Foreskin keratinocyte (primary cell): ENCODE measurements at places on chromosomes 4 and X.

GRCh38 chr4:184487503-184487902 lies 13.2 kb upstream of the IRF2 start:
- no peak for DNase-seq

DNA sequence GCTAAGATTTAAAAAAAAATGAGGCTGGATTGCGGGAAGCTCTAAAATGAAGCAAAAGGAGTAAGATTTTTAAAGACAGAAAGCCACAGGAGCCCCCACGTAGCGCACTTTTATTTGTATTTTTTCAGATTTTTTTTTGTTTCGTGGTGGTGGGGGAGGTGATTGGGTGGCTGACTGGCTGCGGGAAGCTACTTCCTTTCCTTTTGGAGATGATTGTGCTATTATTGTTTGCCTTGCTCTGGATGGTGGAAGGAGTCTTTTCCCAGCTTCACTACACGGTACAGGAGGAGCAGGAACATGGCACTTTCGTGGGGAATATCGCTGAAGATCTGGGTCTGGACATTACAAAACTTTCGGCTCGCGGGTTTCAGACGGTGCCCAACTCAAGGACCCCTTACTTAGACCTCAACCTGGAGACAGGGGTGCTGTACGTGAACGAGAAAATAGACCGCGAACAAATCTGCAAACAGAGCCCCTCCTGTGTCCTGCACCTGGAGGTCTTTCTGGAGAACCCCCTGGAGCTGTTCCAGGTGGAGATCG lies 908 bp downstream of the PCDH10 start:
- peak; percentile 3 for DNase-seq

- no peak for DNase-seq
Measured at GRCh38 chr4:1348014-1348513, 1.1 kb downstream of the UVSSA start.

DNA sequence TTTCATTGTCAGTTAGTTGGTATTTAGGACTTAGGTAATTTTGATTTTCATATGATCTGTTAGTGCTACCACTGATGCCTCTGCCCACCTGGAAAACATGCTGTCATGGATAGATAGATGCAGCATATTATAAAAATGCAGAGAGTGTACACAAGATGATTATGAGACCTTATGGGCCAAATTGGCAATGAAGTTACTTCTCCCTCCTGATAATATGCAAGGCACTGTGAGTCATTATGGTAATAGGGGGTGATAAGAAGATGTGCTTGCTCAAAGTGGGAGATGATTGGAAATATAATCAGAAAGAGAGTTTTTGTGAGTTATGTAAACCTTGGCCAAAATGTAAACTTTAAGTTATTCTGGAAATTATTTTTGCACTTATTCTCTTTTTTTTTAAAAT lies 56.6 kb upstream of the RHOH start:
- DNase-seq, result no peak

DNA sequence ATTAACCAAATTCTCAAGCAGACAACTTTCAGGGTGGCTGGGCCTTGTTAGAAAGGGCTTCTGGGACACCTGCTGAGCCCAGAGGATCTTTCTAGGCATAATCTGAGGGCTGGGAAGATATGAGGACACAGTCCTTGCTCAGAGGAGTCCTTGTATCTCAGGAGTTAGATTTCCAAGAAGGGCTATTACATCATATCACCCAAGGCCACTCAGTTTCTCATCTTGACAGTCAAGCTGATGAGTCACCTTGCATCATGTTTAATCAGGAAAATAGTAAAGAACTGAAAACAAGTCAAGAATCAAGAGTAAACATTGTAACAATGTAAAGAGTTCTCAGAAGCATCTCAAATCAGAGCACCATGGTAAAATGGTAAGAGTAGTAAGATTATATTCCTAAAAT lies 4.0 kb downstream of the PCYT1B start:
- DNase-seq, result peak; percentile 23

DNA sequence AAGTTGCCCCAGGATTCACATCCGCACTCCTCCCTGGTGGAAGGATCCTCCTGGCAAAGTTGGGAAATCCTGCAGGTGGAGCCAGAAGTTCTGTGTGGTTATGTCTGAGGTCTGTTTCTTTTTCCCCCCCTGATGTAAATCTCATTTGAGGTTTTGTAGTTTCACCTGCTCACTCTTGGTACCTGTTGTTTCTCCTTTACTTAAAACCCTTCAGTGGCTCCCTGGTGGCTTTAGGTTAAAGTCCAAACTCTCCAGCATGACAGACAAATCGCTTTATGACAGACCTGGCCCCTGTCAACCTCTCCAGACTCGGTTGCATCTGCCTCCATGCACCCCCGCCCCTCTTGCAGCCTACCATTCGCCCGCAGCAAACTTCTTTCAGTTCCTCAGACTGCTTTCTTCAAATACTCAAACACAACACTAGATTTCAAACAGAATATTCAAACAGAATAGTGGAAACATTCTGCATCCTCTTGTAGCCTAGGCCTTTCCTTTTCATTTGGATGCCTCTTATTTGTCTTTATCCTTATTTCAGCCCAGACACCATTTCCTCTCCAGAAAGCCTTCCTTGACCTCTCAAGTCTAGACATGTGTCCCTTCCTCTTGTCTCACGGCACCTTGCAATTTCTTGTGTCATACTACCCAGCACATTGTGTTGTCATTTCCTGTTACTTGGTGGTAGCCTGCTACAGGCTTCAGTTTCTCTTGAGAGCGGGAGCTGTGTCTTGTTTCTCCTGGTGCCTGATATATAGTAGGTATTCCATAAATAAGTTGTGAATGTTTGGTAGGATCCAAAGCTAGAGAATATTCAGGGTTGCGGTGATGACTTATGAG lies 24.8 kb downstream of the IL13RA1 start:
- DNase-seq, result peak; percentile 47

GRCh38 chr4:181661090-181661489 lies 582.1 kb upstream of the TENM3 start:
- peak; percentile 81 for DNase-seq

DNA sequence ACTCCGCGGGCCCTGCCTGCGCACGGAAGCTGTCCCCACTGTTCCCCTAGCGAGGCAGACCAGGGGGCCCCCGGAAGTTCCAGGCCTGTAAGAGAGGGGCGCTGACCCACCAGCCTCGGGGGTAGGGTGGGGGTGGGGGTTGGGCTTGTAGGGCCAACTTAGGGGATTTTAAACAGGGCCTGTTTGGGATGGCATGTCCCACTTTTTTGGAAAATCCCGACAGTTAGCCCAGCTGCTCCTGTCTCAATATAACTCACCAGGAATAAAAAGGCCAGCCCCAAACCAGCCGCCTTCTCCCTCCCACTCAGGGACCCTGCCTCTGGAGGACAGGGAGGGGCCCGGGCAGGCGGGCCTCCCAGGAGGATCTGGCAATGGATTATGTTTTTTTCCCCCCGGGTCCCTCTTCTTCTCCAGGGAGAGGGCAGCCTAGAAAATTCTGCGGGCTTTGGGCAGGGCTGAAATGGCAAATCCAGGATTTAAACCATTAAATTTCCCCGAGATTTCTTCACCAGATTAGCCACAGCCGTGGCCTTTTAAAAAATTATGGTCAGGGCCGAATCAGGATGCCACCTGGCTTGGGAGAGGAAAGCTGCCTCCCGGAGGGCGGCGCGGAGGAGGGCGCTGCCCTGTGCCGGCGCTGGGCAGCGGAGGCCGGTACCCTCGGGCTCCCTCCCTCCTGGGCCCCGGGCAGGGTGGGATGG lies 957 bp downstream of the PPP2R2C start:
- no peak for DNase-seq

- DNase-seq, result no peak
Measured at GRCh38 chr4:1244081-1244977, 4.6 kb downstream of the CTBP1 start.

DNA sequence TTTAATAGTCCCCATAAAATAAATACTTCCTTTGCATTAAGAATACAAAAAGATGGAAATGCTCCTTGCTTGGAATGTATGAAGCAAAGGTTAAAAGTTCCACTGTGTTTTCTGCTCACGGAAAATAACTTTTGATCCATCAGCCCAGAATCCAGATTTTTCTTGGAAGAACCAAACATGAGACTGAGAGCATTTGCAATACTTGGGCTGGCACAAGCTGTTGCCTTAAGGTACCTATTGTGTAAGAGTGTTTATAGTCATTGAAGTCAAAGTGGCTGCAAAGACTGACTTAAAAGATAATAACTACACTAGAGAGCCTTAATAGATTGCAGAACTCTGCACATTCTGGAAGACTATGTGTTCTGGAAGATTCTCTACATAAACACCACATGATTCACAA lies 281.4 kb downstream of the RAB28 start:
- no peak for DNase-seq

GRCh38 chrX:65902011-65902410 lies 137.9 kb downstream of the VSIG4 start:
- DNase-seq, result no peak

GRCh38 chr4:102809691-102810090 lies 17.7 kb downstream of the UBE2D3 start:
- DNase-seq, result no peak

- DNase-seq, result no peak
Measured at GRCh38 chrX:47590984-47591383, 8.7 kb downstream of the TIMP1 start.

DNA sequence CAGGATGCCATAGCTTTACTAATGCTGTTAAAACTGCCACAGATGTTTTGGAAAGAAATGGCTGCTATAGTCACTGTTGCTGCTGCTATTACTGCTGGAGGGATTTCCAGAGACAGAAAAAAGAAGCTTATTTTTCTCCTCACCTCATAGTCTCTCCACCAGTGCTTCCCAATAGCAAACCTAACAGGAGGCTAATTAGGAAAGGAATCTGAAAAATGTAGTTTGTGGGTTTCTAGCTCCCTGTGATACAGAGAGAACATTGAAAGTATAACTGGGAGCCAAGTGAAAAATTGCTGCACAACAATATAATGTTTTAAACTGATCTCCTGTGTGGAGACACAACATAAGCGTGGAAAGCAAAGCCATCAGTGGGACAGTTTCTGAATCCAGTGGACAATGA lies 8.6 kb upstream of the TSPAN7 start:
- no peak for DNase-seq

DNA sequence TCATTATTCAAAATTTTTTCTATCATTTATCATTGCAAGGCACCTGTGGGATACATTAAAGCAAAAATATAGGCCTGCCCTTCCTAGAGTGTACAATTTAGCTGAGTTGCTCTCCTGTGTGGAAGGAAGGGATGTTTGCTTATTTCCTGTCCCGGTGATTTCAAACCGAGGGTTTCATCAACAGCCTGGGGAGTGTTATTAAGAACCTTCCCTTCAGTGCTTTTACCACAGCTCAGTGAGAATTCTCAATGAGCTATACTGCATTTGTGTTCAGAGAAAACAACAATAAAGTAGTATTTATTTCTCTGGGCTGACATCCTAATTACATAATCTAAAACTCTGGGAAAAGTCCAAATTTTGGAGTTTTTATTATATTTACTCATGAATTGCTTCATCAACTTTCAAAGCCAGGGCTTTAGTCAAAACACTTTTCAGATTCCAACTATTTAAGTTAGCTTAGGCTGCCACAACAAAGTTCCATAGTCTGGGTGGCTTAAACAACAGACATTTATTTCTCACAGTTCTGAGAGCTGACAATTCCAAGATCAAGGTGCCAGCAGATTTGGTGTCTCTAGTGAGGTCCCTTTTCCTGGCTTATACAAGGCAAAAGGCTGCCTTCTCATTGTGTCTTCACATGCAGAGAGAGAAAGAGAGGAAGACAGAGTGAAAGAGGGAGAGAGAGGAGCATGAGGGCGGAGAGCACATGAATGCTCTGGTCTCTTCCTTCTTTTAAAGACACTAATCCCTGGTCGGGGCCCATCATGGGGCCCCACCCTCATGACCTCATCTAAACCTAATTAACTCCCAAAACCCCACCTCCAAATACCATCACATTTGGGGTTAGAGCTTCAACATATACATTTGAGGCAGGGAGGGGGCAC lies 62.6 kb downstream of the MMRN1 start:
- no peak for DNase-seq

GRCh38 chr4:181966104-181966551 lies 277.1 kb upstream of the TENM3 start:
- DNase-seq, result peak; percentile 61

DNA sequence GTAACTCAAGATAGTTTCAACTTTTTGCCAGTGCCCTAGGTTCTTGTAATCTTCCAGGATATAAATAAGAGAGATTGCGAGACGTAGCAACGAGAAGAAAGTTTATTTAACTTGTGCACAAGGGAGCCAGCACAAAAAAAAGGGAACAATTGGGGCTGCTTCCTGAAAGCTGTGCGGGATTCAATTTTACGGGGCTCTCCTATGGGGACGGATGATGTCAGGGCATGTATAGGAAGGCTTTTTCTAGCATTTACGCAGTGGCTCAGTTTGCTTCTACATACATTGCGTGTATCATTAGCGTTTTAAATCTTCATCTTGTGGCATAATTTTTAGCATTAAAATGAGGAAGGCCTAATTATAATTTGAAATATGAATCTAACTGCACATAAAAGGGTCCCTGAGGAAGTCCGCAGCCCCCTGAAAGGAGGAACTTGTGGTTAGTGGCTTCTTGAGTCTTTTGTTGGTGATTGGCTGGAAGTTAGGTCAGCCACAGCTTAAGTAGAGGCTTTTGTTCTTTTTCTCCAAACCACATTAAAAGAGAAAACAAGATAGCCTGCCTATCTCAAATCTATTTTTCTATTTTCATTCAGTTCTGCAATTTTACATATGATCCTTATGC lies 668.2 kb upstream of the NDST4 start:
- DNase-seq, result no peak

- DNase-seq, result no peak
Measured at GRCh38 chrX:43530837-43531236, 125.3 kb upstream of the MAOA start.

GRCh38 chrX:119266364-119266995 lies 30.4 kb downstream of the PGRMC1 start:
- no peak for DNase-seq

DNA sequence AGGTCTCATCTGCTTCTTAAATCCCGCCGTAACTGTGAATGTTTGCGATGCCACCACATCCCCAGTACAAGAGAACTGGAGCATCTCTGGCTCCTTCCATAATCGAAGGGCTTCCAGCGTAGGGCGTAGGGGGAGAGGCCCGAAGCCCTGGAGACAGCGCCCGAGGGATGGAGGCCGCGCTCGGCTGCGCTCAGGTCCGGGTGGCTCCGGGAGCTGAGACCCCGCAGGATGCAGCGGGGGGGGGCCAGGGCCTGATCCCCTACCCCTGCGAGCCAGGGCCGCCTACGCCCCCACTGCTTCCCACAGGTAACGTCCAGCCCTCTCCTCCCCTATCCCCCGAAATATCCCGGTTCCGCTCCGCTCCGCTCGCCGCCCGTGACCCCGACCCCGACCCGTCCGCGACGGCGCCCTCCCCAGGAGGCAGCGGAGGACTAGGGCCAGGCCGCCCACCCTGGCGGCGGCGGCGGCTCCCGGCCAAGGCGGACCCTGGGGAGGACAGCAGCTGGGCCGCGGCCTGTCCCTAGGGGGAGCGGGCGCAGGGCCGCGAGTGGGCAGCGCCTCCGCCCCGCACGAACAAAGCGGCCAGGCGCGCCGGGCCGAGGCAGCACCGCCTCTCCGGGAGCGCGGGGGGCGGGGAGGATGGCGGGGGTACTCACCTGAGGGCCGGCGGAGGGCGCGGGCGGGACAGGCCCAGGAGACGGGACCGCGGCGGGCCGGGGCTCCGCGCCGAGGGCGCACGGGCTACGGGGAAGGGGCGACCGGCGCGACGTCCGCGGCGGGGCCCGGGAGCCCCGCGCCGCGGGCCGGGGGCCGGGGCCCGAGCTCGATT lies 723 bp downstream of the WDFY3 start:
- peak; percentile 6 for DNase-seq

- no peak for DNase-seq
Measured at GRCh38 chrX:149469406-149469805, 35.7 kb downstream of the IDS start.

GRCh38 chr4:169268951-169269760 lies 1.6 kb downstream of the SH3RF1 start:
- peak; percentile 51 for DNase-seq
